GM20000 (cell line): ENCODE measurements at places on chromosomes 7 and 10.

- no peak for DNase-seq
Observed at GRCh38 chr7:38242814-38243213, 30.6 kb downstream of the TARP start.

DNA sequence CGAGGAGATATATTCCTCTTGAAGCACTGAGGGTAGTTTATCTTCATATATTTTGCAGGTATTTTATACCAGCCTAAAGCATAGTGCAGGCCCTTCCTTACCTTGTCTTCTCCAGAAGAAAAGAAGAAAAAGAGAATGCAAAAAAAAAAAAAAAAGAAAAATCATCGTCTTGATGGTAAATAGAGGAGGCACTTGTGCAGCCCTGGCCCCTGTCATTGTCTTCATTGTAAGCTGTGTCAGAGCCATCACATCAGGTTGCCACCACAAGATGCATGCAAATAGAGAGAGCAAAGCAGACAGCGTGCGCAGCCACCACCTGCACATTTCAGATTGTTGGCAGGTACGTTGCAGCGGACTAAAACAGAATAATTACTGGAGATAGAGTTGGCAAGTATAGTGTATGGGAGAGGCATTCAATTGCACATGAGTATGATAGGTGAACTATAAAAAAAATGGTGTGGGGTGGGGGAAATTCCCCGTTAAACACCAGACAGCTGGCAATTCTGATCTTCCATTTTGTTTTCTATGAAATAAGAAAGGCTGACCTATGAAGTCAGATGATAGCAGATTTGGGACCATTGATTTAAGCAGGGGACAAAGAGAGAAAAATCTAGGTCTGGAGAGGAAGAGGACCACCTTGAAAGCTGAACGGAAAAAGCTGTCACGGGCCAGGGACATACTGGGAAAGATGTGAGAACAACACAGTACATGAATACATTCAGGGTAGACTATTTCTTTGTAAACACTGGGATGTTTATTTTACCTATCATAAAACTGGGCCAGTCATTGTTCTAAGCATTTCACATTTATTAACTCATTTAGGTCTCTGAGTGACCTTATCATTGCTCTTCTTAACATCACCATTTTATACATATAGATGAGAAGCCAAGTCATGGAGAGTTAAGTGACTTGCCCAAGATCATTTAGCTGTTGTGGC is 306.3 kb upstream of the SP8 start:
- DNase-seq, result no peak

DNA sequence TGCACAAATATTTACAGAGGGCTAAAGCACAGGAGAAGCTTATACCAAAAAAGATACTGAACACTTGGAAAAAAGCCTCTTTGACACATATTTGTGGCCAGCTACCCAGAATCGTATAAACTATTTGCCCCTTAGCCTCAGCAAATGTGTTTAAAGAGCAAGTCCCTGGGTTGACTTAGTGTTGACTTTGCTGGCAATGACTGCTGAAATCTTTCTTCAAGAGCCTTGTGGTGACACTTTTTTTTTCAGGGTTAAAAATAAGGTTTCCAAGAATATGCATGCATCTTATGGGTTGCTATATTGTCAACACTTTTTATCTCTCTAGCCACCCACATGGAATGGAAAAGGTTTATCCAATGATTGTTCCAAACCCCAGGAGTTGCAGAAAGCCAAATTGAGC is 14.9 kb upstream of the PLEKHS1 start:
- no peak for DNase-seq

DNA sequence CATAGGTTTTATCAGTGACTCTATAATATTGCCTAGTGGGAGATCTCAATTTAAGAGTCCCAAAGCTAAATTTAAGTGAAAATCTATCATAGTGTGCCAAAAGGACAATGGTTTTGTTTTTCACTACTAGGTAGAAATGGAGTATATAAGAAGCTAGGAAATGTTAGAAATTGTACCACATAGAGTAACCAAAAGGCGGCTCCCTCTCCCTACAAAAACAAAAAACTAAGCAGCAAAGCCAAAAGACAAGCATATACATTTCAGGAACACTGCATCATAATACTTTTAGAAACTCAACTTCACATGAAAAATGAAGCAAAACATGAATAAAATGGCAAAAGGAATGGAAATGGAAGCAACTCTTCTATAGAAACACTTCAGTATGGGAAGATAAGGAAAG is 271.6 kb downstream of the CACNA2D1 start:
- no peak for DNase-seq

DNA sequence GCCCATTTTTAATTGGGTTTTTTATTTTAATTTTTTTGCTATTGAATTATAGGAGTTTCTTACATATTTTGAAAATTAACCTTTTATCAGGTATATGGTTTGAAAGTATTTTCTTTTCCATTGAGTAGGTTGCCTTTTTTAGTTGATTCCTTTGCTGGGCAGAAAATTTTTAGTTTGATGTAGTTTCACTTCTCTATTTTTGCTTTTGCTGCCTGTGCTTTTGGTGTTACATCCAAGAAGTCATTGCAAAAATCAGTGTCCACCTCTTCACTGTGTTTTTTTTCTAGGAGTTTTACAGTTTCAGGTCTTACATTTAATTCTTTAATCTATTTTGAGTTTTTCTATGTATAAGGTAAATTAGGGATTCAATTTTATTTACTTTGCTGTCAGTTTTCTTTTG is 129.8 kb upstream of the FERD3L start:
- DNase-seq, result no peak

DNA sequence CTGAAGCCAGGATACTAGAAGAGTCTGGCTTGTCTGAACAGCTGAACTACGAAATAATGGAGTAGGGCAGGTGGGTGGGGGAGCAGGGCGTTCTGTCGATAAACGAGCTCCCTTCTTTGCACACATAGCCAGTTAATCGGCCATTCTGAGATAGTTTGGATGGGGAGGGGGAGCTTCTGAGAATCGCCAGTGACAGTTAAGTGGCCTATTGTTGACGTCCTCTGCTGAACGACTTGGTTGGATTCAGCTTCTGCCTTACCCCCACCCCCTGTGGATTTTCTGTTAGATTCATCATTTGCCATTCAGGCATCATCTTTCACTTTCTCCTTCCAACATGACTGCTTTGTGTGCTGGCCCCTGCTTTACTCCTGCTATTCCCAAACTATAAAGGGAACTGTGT is 520 bp downstream of the CPA5 start:
- no peak for DNase-seq

DNA sequence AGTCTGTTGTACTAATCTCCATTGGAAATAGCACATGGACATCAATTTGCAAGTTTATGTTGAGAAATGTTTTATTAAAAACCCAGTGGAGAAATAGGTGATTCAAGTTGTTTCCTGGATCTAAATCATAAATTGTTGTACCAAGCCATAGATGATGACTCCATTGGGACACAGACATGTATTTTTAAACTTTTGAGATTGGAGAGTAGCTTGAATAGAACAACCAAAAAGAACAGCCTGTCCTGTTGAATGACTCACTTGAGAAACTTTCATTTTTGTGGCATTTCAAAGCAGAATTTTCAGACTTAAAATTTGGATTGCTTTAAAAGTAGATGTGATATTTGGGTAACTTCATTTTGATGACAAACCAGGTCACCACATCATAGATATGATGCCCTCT is 197.5 kb downstream of the GPAM start:
- no peak for DNase-seq

- peak; percentile 73 for DNase-seq
Observed at GRCh38 chr10:75294866-75295701, 59.3 kb upstream of the COMTD1 start.

DNA sequence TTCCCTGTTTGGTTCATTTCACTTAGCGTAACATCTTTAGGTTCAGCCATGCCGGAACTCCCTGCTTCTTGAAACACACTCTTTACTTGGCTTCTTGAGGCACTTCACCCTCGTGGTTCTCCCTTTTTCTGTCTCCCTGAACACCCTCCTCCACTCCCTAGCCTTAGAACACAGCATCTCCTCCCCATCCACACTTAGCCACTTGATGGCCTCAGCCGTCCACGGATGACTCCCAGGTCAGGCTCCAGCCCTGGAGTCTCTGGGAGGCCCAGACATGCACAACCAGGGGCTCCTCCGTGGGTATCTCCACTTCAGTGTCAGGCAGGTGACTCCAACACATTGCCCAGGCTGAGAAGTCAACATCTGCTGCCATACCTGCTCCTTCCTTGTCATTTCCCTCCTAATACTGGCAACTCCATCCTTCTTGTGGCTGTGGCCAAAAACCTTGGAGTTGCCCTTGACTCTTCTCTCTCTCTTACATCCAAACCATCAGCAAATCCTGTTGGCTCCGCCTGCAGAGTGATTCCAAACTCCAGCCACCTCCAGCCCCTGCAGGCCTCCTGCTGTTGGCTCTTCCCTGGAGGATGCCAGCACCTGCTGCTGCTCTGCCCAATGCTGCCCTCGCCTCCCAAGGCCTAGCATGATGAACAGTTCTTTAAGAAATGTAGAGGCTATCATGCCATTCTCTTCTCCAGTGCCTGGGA is 8.4 kb upstream of the INMT start:
- DNase-seq, result no peak

- DNase-seq, result no peak
Observed at GRCh38 chr10:116905845-116906210, 56.5 kb downstream of the ENO4 start.

DNA sequence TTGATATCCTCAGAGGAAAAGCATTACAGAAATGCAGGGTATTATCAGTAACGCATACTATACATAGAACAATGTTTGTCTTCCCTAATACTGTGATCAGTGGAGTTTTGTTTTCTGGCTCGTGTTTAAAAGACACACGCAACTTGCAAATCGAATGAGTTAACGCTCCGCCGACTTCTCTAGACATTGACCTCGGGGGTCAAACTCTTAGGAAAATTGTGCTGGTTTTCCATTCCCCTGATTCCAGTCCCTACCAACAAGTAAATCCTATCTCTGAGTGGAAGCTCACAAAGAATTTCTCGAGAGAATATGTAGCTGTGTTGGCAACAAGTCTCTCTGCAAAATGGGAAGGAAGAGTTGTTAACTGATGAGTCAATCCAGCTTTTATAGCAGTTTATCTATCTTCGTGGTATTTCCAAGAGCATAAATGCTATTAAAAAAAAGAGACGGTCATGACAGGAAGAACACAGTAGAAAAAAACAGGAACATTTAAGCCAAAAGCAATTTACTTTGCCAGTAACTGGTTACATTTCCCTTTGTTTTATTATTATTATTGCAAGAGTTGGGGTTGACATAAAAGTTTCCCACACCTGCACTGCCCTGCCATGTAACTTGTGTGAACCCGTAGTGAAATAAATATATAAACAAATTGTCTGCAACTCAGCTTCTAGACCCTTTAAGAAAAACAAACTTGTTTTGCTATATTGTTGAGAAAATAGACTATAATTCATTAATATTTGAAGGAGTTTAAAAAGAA is 144.4 kb downstream of the ARID5B start:
- no peak for DNase-seq

GRCh38 chr7:116021237-116021636 is 9.3 kb downstream of the TFEC start:
- no peak for DNase-seq

DNA sequence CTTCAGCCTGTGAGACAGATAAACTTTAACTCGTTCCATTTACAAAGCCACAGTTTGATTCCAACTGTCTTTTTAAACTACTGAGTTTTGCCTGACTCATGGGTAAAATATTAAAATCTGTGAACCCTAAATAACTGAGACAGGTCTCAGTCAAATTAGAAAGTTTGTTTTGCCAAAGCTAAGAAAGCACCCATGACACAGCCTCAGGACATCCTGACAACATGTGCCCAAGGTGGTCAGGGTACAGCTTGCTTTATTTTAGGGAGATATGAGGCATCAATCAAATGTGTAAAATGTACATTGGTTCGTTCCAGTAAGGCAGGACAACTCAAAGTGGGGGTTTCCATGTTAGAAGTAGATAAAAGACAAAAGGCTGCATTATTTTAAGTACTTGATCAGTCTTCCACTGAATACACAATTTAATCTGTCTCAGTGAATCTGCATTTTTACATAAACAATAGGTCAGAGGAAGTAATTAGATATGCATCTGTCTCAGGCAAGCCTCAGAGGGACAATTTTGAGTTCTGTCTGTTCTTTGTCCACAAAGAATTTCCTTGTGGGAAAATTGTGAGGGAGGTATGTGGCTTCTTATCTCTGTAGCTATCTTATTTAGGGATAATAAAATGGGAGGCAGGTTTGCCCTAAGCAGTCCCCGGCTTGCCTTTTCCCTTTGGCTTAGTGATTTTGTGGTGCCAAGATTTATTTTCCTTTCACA is 11.0 kb upstream of the PIP start:
- DNase-seq, result no peak

- no peak for DNase-seq
Observed at GRCh38 chr10:58023341-58024073, 244.2 kb downstream of the IPMK start.

- no peak for DNase-seq
Observed at GRCh38 chr10:58704226-58704625, 191.6 kb downstream of the BICC1 start.

GRCh38 chr7:22231806-22232205 is 125.1 kb downstream of the RAPGEF5 start:
- DNase-seq, result no peak

GRCh38 chr10:65197935-65198334 is 1676.7 kb downstream of the REEP3 start:
- DNase-seq, result no peak

GRCh38 chr10:113788604-113789083 is 37.2 kb downstream of the PLEKHS1 start:
- DNase-seq, result peak; percentile 22

GRCh38 chr7:89731751-89732445 is 422.4 kb upstream of the STEAP1 start:
- no peak for DNase-seq

DNA sequence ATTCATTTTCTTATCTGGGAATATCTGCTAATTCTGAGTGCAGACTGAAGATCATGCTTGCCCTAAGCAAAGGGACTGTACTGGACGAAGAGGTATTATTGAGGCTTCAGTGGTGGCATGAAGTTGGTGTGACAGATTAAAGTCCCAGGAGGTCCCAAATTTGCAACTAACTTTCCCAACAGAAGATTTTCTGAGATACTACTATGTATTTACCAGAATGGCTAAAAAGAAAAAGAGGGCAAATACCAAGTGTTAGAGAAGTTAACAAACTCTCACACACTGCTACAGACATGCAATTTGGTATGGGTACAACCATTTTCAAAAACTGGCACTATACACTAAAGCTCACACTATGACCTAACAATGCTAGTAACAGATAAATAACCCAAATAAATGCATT is 28.3 kb downstream of the IDE start:
- no peak for DNase-seq

DNA sequence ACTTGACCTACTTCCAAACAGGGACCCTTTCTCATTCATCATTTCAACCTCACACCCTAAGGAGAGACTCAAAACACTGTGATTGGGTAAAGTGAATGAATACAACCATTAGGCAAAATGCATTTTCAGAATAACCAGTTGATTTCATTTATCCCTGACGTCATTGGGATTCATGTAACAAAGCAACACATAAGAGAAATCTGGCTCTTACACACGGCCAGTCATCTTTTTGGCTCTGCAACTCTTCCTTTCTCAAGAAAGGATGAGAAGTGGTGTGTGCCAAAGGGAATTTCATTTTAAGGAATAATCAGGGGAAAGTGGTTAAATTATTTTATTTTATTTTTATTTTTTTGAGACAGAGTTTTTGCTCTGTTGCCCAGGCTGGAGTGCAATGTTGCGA is 83.1 kb downstream of the CPVL start:
- DNase-seq, result no peak

GRCh38 chr10:22713853-22714478 is 412 bp downstream of the PIP4K2A start:
- no peak for DNase-seq
